ENCODE measurements at places on chromosomes 16 and 17.

DNA sequence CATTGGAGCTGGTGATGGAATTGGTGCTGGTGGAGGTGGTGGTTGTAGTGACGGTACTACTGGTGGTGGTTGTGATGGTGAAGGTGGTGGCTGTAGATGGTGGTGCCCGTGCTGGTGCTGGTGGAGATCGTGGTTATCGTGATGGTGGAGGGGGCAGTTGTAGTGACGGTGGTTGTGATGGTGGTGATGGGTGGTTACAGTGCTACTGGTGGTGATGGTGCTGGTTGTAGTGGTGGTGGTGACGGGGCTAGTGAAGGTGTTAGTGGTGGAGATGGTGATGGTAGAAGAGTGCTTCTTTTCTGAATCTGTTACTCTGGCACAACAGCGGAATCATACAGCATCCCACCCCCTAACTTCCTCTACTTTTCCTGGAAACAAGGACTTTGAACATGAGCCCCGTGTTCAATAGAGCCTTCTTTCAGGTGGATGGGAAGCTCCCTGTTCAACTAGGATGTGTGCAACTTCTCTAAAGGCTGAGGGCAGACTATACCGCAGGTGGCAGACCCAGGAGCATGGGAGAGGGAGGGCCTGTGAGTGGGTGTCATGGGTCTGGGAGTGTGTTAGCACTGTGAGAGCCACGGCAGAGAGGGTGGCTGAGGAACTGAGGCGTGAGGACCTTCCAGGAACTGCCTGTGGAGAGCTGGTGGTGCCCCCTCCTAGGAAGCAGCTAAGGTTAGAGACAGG, 8.2 kb downstream of the TBX21 start:
- no peak for DNase-seq

DNA sequence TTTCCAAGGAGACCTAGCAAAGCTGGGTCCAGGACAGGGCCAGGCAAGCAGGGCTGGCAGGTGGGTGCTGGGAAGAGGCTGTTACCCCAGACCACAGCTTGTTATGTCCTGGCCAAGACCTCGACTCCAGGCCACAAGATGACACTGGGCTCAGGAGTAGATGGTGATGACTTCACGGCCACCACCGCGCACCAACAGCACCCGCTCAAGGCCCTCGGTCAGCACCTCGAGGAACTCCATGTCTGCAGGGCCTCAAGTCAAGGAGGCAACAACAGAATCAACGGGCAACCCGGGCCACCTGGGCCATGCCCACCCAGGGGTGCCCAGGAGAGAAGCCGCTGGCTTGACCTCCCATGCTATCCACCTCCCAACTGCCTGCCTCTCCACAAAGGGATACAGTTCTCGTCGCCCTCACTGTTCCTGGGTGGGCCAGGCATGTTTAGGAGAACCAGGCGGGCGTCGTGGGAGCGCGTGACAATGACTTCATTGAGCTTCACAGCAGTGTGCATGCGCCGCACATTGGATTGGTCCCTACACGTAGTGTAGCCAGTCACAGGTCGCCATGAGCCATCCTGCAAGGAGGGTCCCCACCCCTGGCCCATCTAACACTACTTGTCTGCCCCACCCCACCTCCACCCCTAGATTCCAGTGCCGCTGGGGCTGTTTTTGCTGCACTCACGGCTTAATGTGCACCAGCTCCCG, 921 bp upstream of the LCAT start:
- no peak for DNase-seq

DNA sequence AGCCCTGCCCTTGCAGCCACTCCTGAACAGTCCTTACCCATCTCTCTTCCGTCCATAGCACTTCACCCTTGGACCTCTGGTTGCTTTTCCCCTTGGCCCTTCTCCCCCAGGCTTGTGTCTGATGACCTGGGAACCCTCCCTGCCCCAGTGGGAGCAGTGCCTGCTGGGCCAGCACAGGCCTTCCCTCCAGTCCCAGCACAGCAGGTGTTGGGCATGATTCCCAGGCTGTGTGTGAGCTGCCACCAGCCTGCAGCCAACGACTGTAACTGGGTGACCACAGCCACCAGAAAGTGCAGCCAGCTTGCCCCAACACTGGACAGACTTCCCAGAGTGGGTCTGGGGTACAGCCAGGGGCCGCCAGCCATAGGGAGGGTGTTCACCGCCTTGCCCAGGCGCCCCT, 30.0 kb downstream of the CRAMP1 start:
- DNase-seq, result no peak

DNA sequence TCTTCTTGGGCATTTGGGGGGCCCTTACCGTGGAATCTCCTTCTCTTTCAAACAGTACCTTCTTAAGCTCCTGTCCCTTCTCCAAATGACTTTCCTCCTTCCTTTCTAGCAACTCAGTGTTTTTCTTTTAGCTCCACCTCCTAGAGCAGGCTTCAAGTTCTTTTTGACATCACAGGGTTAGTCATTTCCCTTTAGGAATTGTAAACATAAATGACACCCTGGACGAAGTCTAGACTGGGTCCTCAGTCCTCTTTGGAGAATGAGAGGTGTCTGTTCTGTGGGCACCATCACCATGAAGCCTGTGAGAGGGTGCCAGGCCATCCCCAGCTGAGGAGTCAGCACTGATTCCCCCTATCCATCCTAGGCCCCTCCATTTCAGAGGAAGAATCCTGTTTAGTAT, 94.7 kb downstream of the SALL1 start:
- DNase-seq, result no peak

GRCh38 chr17:39549747-39550573, 57.8 kb downstream of the NEUROD2 start:
- DNase-seq, result no peak

DNA sequence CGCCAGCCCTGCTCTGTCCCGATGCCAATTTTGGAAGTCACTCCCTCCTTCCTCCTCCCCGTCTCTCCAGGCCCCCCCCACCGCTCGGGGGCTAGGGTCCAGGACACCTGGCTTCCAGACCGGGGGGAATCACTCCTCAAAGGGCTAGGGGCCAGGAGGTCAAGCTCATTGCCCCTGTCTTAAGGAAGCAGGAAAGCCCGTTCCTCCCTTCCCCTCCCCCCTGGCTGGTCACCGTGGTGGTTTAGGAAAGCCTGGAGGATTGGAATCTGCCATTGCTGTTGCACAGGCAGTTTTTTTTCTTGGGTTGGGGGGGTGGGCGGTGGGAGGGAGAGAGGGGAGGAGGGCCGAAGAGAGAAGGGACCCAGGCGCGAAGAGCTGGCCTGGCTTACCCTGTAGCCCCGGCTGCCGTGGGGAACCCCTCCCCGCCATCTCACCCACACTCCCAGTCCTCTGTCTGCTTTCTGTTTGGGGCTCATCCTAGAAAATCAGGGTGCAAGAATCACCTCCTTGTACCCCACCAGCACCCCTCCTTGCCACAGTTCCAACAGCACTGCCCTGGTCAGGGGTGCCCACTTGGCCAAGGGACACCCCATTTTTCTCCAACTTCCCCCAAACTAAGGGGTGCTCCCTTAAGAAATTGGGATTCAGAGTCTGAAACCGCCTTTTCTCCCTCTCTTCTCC, 2.9 kb upstream of the BCL6B start:
- DNase-seq, result peak; percentile 76

DNA sequence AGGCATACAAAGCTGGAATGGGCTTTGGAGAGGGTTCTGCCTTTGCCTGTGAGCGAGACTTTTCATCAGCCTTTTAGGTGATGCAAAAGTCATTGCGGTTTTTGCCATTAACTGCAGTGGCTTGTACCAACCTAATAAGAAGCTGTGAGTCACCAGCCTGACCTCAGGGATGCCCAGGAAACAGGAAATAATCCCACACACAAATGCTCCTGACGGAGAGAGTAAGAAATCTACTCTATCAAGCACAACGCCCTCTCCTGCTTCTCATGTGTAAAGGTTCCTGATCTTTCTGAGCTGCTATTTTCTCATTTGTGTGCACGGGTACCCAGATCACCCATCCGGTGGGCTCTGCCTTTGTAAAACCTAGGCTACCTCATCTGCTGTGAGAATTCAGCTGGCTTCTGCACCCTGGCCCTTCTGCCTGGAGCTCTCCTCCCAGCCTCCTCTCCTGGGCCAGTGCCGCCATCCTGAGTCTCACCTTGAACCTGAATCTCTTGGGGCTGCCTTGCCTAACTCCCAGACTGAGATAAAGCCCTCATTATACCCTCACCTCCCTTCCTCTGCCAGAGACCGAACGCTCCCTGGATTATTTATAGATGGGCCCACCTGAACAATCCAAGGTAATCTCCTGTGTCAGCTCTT, 299.7 kb downstream of the C16orf95 start:
- peak; percentile 84 for DNase-seq

DNA sequence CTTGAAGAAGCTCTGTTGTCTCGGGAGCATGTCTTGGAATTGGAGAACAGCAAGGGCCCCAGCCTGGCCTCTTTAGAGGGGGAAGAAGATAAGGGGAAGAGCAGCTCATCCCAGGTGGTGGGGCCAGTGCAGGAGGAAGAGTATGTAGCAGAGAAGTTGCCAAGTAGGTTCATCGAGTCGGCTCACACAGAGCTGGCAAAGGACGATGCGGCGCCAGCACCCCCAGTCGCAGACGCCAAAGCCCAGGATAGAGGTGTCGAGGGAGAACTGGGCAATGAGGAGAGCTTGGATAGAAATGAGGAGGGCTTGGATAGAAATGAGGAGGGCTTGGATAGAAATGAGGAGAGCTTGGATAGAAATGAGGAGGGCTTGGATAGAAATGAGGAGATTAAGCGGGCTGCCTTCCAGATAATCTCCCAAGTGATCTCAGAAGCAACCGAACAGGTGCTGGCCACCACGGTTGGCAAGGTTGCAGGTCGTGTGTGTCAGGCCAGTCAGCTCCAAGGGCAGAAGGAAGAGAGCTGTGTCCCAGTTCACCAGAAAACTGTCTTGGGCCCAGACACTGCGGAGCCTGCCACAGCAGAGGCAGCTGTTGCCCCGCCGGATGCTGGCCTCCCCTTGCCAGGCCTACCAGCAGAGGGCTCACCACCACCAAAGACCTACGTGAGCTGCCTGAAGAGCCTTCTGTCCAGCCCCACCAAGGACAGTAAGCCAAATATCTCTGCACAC, 21.2 kb downstream of the AKAP1 start:
- DNase-seq, result no peak

DNA sequence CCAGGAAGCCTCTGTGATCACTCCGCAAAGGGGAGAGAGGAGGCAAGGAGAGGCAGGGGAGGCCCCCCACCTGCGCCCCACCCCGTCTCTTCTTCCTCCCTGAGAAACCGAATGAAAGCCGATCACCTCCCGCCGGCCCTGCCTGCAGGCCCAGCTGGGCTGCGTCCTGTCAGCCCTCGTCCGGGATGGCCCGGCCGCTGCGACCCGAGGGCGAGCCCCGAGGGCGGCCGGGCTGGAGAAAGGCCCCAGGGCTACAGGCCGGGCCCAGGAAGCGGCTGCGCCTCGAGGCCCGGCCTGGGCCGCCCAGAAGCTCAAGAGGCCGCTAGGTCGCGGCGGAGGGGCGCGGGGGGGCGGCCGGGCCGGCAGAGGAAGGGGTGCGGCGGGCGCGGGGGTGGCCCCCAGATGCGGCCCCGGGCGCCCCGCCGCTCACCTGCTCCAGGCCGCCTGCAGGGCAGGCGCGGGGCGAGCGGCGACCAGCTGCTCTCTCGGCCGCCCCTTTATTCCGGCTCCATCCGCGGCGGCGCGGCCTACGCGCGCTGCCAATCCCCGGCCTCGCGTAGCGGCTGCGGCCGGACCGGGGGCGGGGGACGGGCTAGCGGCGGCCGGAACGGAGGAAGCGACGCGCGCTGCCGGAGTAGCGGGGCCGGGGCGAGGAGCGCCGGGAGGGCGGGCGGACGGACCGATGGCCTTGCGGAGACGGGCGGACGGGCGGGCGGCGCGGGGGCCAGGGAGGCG, at the start of gene ZNF319:
Gene ZNF319 (minus strand): TSS at position 702 of the 735 bp plus-strand sequence. CDS start 2,407 bp downstream, outside the sequence.
- DNase-seq, result no peak

DNA sequence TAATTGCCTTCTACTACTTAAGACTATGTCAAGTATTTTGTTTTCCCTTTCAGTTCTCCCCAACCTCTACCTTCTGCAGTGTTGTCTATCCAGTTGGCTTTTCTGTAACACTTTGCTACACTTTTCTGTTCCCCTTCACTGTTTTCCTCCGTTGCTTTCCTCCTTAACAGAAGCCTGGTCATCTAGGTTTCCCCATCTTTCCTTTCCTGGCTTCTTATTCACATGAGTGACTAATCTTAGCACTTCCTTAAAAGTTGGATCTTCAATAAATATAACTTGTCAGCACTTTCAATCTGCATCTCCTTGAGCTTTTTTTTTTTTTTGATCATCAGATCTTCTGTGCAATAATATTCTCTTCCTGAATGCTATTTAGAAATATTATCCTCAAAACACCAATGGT, 2.8 kb upstream of the SLFN11 start:
- DNase-seq, result peak; percentile 22

GRCh38 chr17:9924735-9925191, 19.7 kb upstream of the RCVRN start:
- DNase-seq, result peak; percentile 83

DNA sequence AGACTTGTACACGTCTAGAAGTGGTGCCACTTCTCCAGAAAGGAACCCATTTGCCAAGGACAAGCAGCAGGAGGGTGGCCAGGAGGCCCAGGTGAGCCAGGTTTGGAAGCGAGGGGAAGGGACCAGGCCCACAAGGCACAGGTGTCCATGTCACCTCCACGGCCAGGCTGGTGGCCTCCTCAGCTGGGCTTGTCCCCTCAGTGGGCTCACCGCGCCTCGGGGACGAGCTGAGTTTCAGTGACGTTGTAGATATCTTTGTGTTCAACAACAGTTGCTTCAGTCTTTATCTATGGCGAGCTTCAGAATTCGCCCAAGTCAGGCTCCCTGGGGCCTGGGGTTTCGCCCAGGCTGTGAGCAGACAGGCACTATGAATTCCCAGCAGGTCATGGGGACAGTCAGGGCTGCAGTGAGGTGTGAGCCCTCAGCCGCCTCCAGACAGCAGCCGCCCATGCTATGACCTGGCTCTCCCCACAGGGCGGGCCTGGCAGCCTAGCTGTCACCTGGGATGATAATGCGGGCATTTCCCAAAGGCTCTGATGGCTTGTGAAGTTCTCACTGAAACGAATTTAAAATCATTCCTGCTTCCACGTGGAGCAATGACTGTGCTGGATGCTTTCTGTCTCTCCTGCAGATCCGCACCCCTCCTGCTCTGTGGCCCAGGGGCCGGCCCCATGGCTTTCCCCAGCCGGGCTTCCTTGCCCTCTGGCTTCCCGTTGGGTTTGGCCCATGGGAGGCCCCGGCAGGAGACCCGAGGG, 89.5 kb downstream of the MRC2 start:
- no peak for DNase-seq

GRCh38 chr17:9648521-9649110, 3.3 kb downstream of the USP43 start:
- no peak for DNase-seq

- peak; percentile 33 for DNase-seq
Measured at GRCh38 chr17:80252871-80253270, 7.8 kb upstream of the RNF213 start.
